ENCODE measurements at places on chromosomes 3 and 15. TPM values are rescaled to one million over a fixed set of nuclear protein-coding genes. Genes with fewer than 3 reads are reported as not detected.

The TMEM158 gene
- 4.9 TPM for polyA plus RNA-seq

The FETUB gene
- polyA plus RNA-seq: 0.92 TPM

The SLC2A2 gene
- polyA plus RNA-seq: 27.6 TPM

DNA sequence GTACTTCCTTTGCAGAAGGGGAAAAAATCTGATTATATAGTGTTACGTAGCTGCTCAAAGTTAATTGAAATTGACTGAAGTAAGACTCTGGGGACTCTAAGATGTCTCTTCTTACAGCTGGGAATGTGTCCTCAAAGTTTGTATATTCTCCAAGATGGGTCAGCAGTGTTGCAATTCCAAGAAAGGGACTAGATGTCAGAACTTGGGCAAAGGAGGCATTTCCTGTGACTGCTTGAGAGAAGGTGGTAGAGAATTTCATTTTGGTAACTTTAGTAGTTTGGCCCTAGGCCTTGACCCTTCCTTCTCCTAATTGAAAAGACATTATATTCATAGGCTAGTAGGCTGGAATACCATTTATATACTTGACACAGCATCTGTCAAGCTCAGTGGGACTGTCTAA is 33.9 kb downstream of the PTPRG start:
- DNase-seq: no peak

DNA sequence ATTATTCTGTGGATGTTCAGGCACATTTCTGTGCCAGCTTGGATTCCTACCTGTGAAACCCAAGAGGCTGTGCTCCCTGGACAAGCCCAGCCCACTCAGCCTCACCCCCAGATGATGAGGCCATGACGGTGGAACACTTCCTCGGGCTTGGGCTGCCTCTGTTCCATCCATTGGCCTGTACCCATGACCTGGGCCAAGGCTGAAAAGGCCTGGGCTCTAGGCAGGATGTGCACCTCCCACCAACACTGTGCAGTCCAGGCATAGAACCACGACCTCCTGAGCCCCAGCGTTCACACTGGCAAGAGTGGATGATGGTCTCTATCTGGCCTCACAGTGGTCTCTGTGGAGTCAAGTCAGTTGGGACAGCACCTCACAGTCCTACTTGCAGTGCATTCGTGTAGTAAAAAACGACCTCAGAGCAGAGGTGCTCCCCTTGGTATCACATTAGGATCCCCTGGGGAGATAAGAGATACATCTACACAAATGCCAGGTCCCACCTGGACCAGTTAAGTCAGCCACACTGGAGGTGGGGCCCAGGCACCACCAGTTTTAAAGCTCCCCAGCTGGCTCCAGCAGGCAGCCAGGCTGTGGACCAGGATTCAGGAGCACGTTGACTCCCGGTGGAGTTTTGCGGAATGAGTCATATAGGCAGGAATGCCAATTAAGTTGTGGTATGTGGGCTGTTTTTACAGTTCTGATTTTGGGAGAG is 39.0 kb upstream of the IGF1R start:
- DNase-seq: no peak

GRCh38 chr15:83898361-83898760 is 244.4 kb downstream of the ADAMTSL3 start:
- DNase-seq: no peak

The DPPA2 gene
- 0.90 TPM for polyA plus RNA-seq

- DNase-seq: no peak
Measured at GRCh38 chr3:120448756-120449155, 2.0 kb downstream of the FSTL1 start.

GRCh38 chr15:67267951-67268941 is 13.7 kb downstream of the IQCH start:
- no peak for DNase-seq

The STAG1 gene
- polyA plus RNA-seq: 52.6 TPM

GRCh38 chr3:150330872-150331271 is 77.2 kb upstream of the TSC22D2 start:
- no peak for DNase-seq

GRCh38 chr3:195803289-195803908 is 8.3 kb downstream of the MUC4 start:
- DNase-seq: no peak

DNA sequence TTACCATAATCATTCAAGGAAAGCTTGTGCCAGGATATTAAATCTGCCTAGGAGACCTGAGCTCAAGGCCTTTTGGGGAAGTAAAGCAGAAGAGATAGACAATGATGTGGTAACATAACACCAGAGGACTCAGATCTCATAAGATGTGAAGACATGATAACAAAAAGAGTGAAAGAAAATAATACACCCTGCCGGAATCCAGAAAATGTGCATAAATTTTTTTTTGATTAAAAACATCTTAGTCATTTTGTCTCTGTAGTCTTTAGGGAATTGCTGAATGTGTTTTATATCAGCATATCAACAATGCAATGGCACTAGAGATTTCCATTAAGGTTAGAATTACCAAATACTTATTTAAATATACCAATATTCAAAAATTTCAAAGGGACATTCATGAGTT is 326.8 kb upstream of the ROBO1 start:
- DNase-seq: no peak

The RABL3 gene
- 28.9 TPM for polyA plus RNA-seq

- DNase-seq: no peak
Measured at GRCh38 chr3:152858170-152858800, 23.4 kb downstream of the P2RY1 start.

GRCh38 chr3:159852266-159852665 is 136.4 kb upstream of the IL12A start:
- DNase-seq: no peak

The GRK7 gene
- polyA plus RNA-seq: 0.11 TPM

- DNase-seq: no peak
Measured at GRCh38 chr3:33144433-33144832, 30.6 kb downstream of the CRTAP start.

DNA sequence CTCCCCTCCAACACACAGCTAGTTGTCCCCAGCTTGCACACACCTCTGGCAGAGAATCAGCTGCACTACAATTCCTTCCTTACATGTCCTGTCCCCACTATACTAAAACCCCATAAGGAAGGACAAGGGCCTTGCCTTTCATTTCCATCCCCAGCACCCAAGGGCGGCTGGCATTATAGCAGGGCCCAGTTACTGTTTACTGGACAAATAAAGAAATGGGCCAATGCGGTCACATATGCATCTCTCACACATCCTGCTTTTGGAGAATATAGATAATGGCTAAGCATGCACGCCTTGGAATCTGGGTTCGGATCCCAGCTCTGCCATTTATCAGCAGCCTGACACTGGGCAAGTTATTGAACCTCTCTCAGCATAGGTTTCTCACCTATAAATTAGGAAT is 99.1 kb downstream of the DAPK2 start:
- DNase-seq: no peak

DNA sequence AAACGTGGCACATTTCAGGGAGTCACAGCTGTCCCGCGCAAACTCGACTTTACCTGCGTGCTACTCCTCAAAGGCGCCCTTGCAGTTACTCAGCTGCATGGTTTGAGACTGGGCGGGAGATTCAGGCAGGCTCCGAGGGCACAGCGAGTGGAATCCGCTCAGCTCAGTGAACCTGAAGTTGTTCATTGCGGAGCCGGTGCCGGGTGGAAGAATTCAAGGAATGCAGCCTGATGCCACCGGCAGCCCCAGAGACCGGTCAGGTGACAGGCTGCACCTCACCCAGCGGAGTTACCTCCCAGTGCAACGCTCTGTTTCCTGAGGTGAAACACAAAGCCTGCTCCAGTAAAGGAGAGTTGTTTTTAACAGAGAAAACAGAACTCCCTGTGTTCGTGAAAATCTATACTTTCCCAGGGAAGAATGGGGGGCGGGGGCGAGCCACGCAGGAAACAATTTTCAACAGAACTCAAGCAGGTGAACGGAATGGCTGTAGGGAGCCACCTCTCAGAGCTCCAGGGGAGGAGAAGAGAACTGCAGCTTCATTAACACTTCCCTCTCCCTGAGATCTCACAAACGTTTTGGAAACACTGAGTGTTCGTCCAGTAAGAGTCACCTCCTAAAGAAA is 3.8 kb downstream of the VEPH1 start:
- DNase-seq: peak; percentile 86

- no peak for DNase-seq
Measured at GRCh38 chr15:33693166-33693800, 275.0 kb upstream of the CHRM5 start.

The TGM4 gene
- 0.03 TPM for polyA plus RNA-seq

DNA sequence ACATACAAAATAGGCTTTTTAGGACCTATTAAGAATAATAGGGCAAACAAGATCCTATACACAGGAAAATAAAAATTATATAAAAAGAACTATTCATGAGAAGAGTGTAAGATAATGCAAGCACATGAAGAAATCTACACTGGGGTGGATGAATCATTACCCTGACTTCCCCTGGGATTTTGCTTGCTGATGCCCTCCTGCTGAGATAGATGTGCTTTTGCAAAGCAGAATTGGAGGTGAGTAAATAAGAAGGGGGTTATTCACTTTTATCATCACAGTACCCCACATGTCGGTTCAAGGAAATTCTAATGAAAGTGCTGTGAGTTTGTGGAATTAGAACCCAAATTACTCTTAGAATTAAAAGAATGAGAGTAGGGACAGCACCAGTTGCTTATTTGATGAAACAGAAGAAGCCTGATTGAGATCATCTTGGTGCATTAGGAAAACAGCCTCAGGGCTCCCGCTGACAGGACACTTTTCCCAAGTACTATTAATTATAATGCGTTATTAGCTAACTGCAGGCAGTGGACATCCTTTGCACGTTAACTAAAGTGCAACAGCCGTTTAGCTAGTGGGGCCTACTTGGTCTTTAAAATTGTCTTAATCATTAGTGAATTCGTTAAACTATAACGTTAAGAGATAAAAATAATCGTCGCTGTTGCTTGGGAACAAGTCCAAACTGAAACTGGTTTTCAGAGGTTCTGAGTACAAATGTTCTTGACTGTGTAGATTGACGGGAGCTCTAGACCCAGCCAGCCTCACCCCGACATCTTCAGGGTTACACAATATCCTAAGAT is 48.4 kb downstream of the SLC2A2 start:
- DNase-seq: no peak

GRCh38 chr3:145936971-145937370 is 224.0 kb downstream of the PLOD2 start:
- DNase-seq: no peak

The RTP4 gene
- polyA plus RNA-seq: 0.67 TPM

DNA sequence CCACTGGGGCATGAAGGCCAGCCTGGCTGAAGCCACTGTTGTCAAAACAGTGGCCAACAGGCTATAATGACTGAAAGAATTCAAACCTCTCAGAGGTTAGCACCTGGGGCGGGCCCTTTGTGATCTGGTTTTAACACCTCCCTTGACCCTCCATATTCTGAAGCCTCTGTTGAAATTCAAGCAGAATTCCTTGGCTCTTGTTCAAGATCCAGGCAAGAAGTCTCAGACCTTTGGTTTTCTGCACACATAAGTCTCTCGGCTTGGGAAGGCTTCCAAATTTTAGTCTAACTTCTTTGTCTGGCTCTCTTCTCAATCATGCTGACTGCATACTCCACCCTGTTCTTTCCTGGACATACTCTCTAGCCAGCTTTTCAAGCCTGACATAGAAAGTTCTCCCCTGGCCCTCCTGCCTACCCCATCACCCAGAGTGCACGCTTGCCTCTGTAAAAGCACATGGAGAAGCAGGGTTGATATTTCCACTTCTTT is 144.5 kb downstream of the PDZRN3 start:
- DNase-seq: no peak

The SLC12A1 gene
- 230 TPM for polyA plus RNA-seq

DNA sequence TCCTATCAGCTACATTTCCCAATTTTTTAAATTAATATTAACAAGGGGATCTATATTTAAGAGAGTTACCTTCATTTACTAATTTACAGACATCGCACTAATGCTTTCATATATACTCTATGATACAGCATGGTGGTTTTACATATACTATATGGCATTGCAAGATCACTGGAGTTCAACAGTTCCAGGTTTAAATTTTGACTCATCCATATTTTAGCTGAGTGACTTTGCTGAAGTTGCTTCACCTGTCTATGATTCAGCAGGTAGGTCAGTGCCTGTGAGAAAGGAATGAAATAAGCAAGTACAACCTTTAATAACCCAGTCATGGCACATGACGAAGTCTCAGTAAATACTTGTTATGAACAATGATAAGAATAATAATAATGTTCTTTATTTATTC is 211.1 kb downstream of the P3H2 start:
- no peak for DNase-seq

GRCh38 chr3:32340039-32340438 is 51.6 kb upstream of the CMTM7 start:
- DNase-seq: peak; percentile 72

The STARD9 gene
- 10.3 TPM for polyA plus RNA-seq

The KBTBD13 gene
- 0.03 TPM for polyA plus RNA-seq

- DNase-seq: peak; percentile 67
Measured at GRCh38 chr3:168047190-168047795, 48.4 kb downstream of the GOLIM4 start.

The ARGFX gene
- polyA plus RNA-seq: not detected

DNA sequence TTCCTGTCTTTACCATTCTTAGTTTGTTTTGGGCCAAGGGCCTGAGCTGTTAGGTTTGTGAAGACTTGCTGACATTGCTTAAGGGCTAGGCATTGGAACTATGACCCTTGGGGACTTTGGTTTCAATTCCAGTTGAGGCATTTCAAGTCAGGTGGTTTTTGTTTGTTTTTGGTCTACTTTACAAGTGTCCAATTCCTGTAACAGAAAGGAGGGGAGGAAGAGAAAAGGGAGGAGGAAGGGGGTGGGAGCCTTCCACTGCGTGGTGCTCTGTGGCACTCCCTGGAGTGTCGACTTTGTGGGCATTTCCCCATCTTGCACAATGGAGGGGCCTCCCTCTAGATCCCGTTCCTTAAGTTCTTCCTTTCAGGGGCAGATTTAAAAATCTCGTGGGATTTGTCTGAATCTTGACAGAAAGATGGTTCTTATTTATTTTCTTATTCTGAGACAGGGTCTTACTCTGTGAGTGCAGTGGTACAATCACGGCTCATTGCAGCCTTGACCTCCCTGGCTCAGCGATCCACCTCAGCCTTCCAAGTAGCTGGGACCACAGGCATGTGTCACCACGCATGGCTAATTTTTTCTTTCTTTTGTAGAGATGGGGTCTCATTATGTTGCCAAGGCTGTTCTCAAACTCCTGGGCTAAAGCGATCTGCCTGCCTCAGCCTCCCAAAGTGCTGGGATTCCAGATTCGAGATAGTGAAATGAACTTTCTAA is 59.5 kb upstream of the RYK start:
- DNase-seq: no peak

The FRMD4B gene
- polyA plus RNA-seq: 42.4 TPM

- no peak for DNase-seq
Measured at GRCh38 chr15:100426937-100427336, 85.2 kb upstream of the ADAMTS17 start.

DNA sequence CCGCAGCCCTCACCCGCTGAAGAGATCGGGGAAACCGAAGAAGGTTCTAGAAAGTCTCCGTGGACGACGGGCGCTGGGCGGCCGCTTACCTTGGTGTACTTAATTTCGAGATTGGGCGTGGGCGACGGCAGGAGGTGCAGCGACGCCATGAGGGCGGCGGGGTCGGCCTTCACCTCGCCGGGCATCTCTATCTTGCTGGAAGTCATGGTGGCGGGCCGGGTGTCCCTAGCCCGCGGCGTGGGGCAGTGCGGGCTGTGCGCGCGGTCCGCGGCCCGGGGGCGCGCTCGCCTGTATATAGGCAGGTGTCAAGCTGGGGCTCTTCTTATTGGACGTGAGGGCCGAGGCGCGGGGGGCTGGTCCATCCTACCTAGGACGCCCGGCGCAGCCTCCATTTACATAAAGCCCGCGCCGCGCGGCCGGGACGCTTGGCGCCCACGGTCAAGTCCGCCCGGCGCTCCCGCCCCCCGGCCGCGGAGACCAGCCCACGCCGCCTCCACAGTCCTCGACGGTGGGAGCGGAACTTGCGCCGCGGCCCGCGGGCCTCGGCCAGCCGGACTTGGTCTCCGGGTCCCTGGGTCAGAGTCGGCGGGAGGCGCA is at the start of gene ALDH1A2:
Gene ALDH1A2 (minus strand): TSS at position 267 of the 597 bp plus-strand sequence. CDS start 61 bp downstream, at position 206.
- peak; percentile 75 for DNase-seq

The SCG3 gene
- polyA plus RNA-seq: 0.16 TPM

The INKA1 gene
- 10.0 TPM for polyA plus RNA-seq

The SLC22A14 gene
- 0.66 TPM for polyA plus RNA-seq

All from renal cortex interstitium (tissue), 15 donors.